ENCODE measurements at places on chromosomes 1 and 21.

GRCh38 chr1:184879876-184880557 lies 94.3 kb downstream of the NIBAN1 start:
- no peak for DNase-seq

- no peak for DNase-seq
Observed at GRCh38 chr21:36888466-36888865, 78.0 kb downstream of the HLCS start.

- DNase-seq, result peak; percentile 57
Observed at GRCh38 chr1:238562341-238562740, 671.6 kb upstream of the ZP4 start.

DNA sequence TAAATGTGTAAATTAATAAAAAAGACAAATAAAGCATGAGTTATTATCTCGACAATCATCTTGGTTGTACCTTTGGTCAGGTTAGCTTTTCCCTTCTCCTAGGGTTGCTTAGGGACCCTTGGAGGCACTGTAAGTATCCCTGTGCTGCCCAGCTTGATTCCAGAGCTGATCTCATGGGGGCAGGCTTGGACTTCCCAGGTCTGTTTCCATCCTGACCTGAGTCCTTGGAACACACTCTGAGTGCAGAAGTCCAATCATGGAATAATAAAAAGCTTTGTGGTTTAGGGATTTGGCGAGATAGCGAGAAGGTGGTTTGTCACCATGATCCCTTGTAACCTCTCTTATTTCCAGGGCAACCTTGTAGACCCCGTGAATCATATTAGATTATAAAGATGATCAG lies 18.7 kb upstream of the PAPPA2 start:
- no peak for DNase-seq

DNA sequence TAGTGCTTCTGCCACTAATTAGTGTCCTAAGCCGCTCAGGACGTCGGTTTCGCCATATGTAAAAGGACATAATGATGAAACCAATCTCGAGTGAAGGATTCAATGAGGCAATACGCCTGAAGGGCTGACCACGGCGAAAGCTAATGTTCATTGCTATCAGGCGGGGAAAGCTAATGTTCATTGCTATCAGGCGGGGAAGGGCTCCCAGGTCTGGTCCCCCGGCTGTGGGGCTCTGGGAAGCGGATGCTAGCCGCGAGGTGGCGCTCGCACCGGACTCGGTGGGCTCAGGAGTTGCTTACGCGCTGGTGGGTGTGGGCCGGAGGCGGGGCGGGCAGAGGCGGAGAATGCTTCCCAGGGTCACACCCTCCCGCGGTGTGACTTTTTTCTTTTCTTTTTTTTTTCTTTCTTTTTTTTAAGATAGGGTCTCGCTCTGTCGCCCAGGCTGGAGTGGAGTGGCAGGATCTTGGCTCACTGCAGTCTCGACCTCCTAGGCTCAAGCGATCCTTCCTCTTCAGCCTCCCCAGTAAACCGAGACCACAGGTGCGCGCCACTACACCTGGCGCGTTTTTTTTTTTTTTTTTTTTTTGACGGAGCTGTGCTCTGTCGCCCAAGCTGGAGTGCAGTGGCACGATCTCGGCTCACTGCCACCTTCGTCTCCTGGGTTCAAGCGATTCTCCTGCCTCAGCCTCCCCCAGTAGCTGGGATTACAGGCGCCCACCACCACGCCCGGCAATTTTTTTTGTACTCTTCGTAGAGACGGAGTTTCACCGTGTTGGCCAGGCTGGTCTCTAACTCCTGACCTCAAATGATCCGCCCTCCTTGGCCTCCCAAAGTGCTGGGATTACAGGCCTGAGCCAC lies 1.1 kb upstream of the PEAR1 start:
- DNase-seq, result peak; percentile 83

- peak; percentile 40 for DNase-seq
Observed at GRCh38 chr1:222938986-222939385, 124.1 kb downstream of the DISP1 start.

- no peak for DNase-seq
Observed at GRCh38 chr1:29820401-29820800, 584.1 kb downstream of the PTPRU start.

- no peak for DNase-seq
Observed at GRCh38 chr1:8013800-8014199, 12.3 kb downstream of the ERRFI1 start.

Data from AG10803 (cell line).